ENCODE measurements at places on chromosomes 2 and 18.

GRCh38 chr2:144914622-144915318, 394.9 kb upstream of the ZEB2 start:
- no peaks in the 10 kb centered on the region for H3K27me3 ChIP-seq
- no peak overlapping the region for H3K27ac ChIP-seq

GRCh38 chr18:10047237-10047636, 133.4 kb downstream of the VAPA start:
- DNase-seq = no peak
- H3K36me3 ChIP-seq = no peaks in the 10 kb centered on the region
- H3K4me3 ChIP-seq = no peak overlapping the region
- H3K4me1 ChIP-seq = no peaks in the 10 kb centered on the region

DNA sequence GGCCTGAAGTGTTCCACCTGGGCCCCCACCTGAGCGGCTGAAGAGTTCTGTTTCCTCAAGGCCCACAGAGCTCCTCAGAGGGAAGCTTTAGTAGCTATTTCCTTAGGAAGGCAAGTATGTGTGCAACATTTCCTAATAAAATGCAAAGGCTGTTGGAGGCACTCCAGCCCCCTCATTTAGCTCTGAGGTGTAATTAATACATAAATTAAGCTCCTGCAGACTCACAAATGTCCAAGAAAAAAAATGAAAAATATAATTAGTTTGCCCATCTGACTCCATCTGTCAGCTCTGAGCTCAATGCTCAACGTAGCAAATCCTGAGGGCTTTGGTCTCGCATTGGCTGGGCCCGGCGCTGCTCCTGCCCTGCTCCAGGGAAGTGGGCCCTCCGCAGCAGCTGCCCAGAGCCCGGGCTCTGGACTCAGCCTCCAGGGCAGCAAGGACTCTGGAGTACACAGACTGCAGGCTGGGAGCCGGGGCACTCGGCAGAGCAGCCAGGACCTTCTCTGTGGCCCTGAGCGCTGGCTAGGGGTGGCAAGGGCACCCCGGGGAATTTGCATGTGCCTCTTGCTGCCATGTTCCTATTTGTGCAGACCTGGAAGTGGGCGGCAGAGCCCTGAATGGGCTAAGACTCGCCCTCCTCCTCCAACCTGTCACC, 23.4 kb upstream of the C1QL2 start:
- no peaks in the 10 kb centered on the region for H3K27me3 ChIP-seq
- no peak overlapping the region for H3K27ac ChIP-seq
- no peaks in the 10 kb centered on the region for H3K4me1 ChIP-seq

GRCh38 chr2:230908092-230908594, 16.9 kb downstream of the GPR55 start:
- no peaks in the 10 kb centered on the region for H3K36me3 ChIP-seq
- DNase-seq = no peak
- H3K4me1 ChIP-seq = peaks cover 26% of the 10 kb centered on the region
- H3K27me3 ChIP-seq = peaks cover 25% of the 10 kb centered on the region

DNA sequence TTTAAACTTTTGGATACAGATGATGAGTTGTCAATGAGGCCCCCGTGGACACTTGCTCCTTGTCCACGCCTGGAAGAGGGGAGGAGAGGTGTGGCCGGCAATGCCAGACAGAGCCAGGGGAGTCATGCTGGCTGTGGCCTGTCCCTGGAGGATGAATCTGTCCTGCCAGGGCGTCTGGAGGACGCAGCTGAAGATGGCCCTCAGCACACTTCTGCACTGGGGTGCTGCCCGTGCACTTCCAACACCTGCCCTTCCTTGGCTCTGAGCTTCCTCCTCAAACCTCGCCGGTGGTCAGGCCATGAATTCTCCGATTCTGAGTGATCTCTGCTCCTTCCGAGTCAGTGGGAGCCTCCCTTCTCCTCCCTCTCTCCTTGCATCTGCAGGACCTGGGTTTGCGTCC, 56.4 kb downstream of the KCNF1 start:
- H3K4me3 ChIP-seq = no peak overlapping the region
- H3K27ac ChIP-seq = no peak overlapping the region
- no peaks in the 10 kb centered on the region for H3K36me3 ChIP-seq
- DNase-seq = no peak
- H3K4me1 ChIP-seq = no peaks in the 10 kb centered on the region

- no peaks in the 10 kb centered on the region for H3K27me3 ChIP-seq
- DNase-seq = no peak
- H3K4me1 ChIP-seq = no peaks in the 10 kb centered on the region
- H3K36me3 ChIP-seq = no peaks in the 10 kb centered on the region
- no peak overlapping the region for H3K4me3 ChIP-seq
Measured at GRCh38 chr2:55718165-55719008, 24.7 kb upstream of the PNPT1 start.

DNA sequence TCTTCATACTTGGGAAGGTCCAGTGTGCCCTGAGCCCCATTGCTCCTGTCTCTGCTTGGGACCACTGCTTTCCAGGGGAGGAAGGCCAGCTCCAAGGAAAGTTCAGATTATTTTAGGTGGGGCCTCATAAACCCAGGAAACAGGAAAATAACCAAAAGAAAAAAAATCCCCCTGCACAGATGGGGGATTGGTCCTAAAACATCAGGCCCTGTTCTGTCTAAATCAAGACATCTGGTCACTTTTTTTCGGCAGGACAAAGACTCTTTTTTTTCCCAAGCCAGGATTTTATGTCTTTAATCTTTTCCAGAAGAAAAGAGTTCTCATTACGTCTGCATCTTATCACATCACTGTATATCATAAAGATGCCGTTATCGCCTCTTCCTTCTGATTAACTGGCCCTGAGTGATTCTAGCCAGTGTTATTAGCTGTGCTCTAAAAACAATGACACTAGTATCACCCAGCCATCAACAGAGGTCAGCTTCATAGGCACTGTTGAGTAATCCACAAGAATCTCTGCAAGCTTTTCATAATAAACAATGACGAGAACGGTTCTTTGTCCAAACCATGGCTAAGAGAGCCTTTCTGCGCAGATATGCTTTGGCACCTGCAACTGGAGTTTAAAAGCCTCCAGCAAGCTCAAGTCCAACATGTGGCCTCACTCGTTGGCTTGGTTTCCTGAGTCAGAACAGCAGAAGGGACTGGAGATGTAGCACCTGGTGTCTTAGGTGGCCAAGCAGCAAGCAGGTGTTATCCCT, 138.2 kb downstream of the VAPA start:
- no peak overlapping the region for H3K27ac ChIP-seq
- H3K27me3 ChIP-seq = no peaks in the 10 kb centered on the region
- H3K36me3 ChIP-seq = no peaks in the 10 kb centered on the region

DNA sequence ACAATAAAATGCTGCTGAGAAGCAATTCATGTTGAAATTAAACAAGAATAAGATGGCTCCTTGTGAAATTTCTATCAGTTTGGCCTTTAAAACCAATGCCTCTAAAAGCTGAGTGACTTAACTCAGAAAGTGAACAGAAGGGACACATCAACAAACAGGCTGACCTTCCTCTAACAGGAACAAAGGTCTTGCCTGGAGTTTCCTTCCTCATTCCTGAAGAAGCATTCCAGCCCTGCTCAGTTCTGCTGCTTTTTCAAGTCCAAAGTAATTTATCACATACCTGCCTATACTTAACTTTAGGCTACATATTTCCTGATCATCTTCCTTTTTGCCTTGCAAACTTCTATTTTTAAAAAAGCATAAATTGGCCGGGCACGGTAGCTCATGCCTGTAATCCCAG, 14.1 kb downstream of the PTRHD1 start:
- H3K4me1 ChIP-seq = no peaks in the 10 kb centered on the region
- H3K27me3 ChIP-seq = peaks cover 17% of the 10 kb centered on the region
- no peak overlapping the region for H3K4me3 ChIP-seq
- H3K36me3 ChIP-seq = no peaks in the 10 kb centered on the region
- no peak for DNase-seq

DNA sequence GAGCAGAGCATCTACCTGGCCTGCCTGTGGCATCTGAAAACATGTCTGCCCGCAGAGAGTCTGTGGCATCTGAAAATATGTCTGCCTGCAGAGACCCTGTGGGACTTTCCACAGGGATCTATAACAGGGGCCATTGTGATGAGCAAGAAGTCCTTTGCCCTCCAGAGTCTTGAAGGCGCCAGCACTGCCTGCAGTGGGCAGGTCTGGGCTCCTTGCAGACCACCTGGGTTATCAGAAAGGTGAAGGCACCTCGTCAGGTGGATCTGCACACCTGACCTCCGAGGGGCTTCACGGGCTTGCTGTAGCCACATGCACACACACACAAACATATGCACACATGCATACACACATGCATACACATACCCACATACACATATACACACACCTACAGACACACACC, 189.5 kb upstream of the HDAC4 start:
- H3K4me1 ChIP-seq = no peaks in the 10 kb centered on the region
- DNase-seq = no peak
- no peaks in the 10 kb centered on the region for H3K36me3 ChIP-seq
- H3K27ac ChIP-seq = no peak overlapping the region
- no peaks in the 10 kb centered on the region for H3K27me3 ChIP-seq

DNA sequence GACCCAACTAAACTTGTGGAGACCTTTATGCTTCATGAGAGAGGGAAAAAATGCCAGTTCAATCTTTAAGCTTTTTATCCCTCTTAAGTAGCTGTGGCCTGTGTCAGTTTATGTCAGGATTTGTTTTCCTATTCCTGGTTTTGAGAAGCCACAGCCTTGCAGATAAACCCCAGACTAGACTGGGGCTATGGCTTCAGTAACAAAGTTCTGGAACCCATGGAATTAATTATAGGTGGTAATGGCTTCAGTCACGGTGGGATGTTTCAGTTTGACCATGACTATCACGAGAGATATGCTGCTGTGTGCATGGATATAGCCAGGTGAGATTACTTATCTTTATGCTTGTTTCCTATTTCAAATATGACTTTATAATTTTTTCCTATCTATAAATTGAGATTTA, 134.8 kb downstream of the RAPGEF4 start:
- no peaks in the 10 kb centered on the region for H3K27me3 ChIP-seq
- DNase-seq = no peak
- no peak overlapping the region for H3K4me3 ChIP-seq
- no peaks in the 10 kb centered on the region for H3K4me1 ChIP-seq

DNA sequence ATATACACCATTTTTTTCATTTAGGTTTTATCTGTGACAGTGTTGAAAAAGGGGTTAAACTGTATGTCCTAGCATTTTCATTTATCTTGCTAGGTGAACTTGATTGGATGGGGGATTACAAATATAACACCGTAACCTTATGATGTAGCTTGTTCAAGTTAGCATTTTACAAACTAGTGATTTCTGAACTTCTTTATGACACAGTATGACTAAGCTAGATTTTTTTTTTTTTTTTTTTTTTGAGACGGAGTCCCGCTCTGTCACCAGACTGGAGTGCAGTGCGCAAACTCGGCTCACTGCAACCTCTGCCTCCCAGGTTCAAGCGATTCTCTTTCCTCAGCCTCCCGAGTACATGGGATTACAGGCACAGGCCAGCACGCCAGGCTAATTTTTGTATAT, 47.1 kb downstream of the KCMF1 start:
- no peaks in the 10 kb centered on the region for H3K27me3 ChIP-seq
- H3K4me1 ChIP-seq = peaks cover 26% of the 10 kb centered on the region
- DNase-seq = no peak
- peak overlapping the region; percentile 49 for H3K27ac ChIP-seq

DNA sequence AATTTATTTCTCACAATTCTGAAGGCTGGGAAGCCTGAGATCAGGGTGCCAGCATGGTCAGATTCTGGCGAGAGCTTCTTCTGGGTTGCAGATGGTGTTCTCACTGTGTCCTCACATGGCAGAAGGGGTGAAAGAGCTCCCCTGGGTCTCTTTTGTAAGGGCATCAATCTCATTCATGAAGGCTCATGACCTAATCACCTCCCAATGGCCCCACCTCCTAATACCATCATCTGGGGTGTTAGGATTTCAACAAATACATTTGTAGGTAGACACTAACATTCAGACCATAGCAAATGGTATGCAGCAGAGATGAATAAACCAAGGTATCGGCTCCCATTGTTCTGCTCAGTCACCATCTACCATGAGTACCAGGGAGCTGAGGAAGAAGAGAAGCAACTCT, 32.7 kb downstream of the YPEL5 start:
- no peak for DNase-seq
- H3K4me1 ChIP-seq = no peaks in the 10 kb centered on the region
- no peak overlapping the region for H3K4me3 ChIP-seq
- no peaks in the 10 kb centered on the region for H3K36me3 ChIP-seq
- no peak overlapping the region for H3K27ac ChIP-seq

DNA sequence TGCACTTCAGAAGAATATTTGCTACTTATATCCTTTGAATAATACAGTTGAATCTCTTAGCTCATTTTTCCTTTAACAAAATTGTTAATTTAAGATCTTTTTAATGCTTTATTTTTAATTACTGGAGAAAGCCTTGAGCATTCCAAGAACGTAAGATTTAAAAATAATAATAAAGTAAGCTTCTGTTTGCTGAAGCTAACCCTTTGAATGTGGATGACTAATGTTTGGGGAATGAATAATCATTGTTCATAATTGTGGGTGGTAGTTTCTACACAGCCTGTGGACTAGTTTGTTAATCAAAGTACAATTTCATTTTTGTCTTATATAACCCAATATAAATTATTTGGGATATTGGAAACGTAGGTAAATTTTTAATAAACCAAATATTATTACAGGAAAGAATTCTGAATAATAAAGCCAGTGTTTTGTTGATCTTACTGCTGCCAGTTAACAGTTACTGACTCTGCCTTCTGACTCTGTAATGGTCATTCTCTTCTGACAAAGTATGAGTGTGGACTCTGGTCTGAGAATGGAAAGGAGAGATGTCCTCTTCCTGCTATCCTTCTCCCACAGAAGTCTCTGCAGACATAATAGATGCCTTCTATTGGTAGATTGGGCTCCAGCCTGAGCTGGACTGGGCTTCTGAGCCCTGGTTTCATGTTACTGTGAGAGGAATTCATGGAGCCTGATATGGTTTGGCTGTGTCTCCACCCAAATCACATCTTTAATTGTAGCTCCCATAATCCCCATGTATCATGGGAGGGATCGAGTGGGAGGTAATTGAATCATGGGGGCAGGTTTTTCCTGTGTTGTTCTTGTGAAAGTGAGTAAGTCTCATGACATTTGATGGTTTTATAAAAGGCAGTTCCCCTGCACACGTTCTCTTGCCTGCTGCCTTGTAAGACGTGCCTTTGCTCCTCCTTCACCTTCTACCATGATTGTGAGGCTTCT, 292.7 kb upstream of the SLC39A10 start:
- H3K36me3 ChIP-seq = peaks cover 26% of the 10 kb centered on the region
- no peak overlapping the region for H3K4me3 ChIP-seq
- no peaks in the 10 kb centered on the region for H3K27me3 ChIP-seq

- H3K27ac ChIP-seq = no peak overlapping the region
- no peak for DNase-seq
- no peaks in the 10 kb centered on the region for H3K36me3 ChIP-seq
- peaks cover 3% of the 10 kb centered on the region for H3K27me3 ChIP-seq
Measured at GRCh38 chr2:23606968-23607367, 222.0 kb downstream of the KLHL29 start.

DNA sequence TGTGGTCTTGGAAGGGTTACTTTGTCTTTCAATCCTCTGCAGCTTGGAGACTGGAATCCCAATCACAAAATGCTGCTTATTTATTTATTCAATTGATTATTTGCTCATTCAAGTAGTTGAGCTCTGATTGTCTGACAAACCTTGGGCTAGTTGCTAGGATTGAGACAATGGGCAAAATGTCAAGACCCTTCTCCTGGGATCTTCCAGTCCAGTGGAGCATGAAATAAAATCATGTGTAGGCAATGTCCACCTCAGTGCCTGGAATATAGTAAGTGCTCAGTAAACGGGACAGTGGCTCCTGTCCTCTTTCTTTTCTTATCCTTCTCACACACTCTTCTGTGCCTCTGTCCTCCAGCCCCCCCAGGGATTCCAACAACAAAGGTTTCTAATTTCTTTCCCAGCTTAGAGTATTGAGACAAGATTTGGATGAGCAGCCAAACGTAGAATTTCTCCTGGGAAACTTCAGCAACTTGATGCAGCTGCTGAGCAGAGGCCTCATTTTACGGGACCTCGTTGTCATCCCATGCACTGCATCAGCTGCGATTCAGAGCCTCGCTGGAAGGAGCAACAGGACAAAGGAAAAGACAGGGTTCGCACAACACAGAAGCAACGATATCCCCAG, 545.0 kb downstream of the SOX11 start:
- no peak overlapping the region for H3K27ac ChIP-seq
- no peak for DNase-seq
- no peaks in the 10 kb centered on the region for H3K4me1 ChIP-seq

All from T-helper 2 cell treated with Interferon-gamma antibody and Interleukin-4, amounts not matched to agents 5 μg/mL and 100 μg/mL, for 36 hours (primary cell).